ENCODE measurements at places on chromosomes 5 and 9.

DNA sequence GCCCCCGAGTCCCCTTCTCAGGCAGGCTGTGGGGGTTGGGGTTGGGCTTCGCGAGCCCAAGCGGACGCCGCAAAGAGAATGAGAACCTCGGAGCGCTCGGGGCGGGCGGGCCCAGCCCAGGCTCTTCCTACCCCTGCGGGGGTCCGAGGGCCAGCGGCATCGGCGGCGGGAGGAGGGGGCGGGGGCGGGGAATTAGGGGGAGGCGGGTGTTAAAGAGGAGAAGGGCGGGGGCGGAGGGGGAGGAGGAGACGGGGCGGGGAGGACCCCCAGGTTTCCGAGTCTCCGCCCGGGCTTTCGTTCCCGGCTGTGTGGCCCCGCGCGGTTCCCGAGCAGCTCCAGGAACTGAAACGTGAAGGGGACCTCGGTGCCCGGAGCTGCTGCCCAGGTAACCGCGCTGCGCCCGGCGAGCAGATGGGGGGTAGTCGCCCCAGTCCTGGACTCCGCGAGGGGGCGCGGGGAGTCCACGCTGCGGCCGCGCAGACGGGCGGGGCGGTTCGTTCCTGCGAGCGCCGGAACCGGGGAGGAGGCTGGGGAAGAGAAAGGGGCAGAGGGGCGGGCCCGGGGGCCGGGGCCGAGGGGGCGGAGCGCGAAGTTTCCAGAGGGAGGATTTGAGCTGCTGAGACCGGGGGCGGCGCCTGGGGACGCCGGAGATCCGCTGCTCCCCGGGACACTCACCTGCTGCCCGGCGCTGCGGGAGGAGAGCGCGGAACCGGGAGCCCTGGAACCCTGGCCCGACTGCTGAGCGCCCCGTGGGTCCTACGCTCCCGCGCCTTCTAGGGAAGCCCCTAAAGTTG is 38.4 kb upstream of the PLEKHG4B start:
- peak; percentile 35 for DNase-seq

GRCh38 chr9:128294142-128294541 is 18.1 kb downstream of the SWI5 start:
- DNase-seq: no peak

GRCh38 chr9:113269871-113270270 is 5.5 kb downstream of the CDC26 start:
- DNase-seq: no peak

- no peak for DNase-seq
These were observed 142.9 kb downstream of the SLCO4C1 start for GRCh38 chr5:102153003-102153759.

- DNase-seq: peak; percentile 82
These were observed 22.2 kb downstream of the AHRR start for GRCh38 chr5:343461-344401.

- DNase-seq: no peak
These were observed 102.2 kb downstream of the HACD4 start for GRCh38 chr9:20929276-20929675.

- no peak for DNase-seq
These were observed 60.7 kb downstream of the PRRT1B start for GRCh38 chr9:131605770-131606590.

DNA sequence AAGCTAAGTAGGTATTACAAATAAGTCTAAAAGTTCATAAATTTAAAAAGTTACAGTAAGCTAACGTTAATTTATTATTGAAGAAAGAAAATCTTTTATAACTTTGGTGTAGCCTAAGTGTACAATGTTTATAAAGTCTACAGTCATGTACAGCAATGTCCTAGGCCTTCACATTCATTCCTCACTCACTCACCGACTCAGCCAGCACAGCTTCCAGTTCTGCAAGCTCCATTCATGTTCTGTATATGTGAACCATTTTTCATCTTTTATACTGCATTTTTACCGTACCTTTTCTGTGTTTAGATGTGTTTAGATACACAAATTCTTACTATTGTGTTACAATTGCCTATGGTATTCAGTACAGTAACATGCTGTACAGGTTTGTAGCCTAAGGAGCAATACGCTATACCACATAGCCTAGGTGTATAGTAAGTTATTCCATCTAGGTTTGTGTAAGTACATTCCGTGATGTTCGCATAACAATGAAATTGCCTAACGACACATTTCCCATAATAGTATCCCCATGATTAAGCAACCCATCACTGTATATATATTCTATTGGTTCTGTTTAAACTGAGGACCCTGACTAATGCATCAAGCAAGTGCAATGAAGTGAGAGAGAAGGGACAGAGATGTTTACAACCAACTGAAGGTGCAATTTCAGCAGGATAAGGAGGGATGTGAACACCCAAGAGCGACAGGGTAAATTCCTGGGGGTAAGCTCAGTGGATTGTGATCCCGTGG is 88.9 kb upstream of the TRIO start:
- no peak for DNase-seq

GRCh38 chr9:125537442-125538091 is 169.4 kb downstream of the MAPKAP1 start:
- DNase-seq: no peak

- no peak for DNase-seq
These were observed 112.5 kb downstream of the FAM174A start for GRCh38 chr5:100647461-100648230.

DNA sequence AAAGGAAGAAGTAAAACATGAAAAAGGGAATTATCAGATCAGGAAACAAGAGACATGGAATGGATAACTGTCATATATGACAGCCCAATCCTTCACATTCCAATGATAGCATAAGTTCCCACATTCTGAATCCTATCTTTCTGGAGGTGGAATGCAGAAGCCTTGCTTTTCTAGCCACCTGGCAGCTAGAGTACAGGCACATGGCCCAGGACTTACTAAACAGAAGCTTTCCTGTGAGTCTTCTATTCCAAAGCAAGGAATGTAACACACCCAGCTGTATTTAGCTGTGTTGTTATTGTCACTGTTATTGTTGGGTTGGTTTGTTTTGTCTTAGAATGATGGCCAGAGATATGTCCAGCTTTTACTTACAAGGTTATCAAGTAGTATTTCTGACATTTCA is 780.5 kb upstream of the ZNF608 start:
- no peak for DNase-seq

DNA sequence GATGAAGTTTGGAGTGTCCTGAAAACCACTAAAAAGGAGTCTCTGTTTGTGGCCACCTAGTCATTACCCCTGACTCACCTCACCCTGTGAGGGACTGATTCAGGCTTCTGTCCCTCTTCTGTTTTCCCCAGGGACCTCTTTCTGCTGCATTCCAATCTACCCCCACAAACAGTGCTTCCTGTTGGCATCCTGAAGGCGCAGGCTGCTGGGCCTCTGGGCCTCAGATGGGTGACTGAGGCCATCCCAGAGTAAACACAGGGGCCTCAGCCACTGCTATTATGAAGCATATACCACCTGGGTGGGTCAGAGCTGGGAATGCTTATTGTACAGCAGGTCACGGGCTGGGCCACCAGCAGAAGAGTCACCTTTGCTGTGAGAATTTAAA is 20.0 kb downstream of the MORN5 start:
- peak; percentile 51 for DNase-seq

- DNase-seq: no peak
These were observed 205.5 kb downstream of the PAX5 start for GRCh38 chr9:36828611-36829013.

DNA sequence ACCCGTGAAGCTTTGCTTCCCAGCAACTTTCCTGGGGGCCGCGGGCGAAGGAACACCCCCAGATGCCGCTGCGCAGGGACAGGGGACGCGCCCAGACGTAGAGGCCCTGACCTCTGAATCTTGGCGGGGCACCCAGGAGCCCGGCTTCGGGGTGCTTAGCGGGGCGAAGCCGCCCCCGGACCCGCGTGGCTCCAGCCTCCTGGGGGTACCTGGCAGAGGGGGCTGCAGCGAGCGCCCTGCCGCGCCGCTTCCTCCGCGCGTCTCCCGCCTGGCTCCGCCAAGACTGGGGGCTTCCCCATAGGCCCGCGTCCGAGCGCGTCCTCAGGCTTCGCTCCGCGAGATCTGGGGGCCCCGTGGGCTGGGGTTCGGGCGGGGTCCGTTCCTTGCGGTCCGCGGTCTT is 23.0 kb upstream of the ZNF782 start:
- DNase-seq: no peak

DNA sequence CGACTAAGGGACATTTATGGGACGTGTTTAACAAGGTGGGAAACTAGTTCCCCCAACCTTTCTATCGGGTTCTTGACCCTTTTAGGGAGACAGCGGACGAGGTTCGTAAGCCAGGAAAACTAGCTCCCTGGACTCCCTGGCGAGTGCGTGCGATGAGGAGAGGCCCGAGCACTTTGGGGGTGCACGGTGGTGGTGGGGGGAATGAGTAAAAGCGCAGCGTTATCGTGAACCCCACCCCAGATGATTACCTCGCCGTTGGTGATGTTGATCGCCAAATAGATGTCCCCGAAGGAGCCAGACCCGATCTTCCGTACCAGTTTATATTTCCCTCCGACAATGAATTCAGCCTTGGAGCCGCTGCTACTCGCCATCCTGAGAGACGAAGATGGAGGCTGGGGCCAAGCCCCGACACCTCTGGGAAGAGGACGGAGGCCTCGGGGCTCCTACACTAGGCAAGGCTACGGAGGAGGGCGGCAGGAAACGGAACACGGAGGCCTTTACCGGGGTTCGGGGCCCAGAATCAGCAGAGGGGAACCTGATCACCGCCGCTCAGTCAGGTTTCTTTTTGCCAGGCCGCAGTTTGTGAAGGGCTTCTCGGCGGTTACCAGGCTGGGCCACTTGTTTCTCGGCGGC is 529 bp downstream of the CSNK1A1 start:
- DNase-seq: no peak

- peak; percentile 48 for DNase-seq
These were observed 37.4 kb downstream of the LHFPL2 start for GRCh38 chr5:78611126-78611605.

GRCh38 chr9:35426627-35427026 is 63.3 kb upstream of the RUSC2 start:
- no peak for DNase-seq

DNA sequence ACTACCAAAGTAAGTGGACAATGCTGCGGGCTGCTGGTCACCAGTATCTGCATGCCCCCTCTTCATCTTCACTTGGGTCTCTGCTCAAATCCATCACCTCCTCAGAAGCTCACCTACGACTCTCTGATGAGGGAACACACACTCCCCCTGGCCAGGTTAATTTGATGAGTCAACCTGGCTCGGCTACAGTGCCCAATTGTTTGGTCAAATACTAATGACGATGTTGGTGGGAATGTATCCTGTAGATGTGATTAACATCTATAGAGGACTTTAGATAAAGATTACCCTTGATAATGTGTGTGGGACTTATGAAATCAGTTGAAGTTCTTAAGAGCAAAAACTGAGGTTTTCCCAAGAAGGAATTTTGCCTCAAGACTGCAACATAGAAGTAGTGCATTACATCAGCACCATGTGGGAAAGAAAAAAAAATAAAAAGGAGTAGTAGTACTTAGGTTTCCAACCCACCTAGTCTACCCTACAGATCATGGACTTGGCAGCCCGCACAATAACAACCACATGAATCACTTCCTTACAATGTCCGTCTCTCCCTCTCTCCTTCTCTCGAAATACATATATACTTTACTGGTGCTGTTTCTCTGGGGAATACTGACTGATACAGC is 467.3 kb downstream of the DNAH5 start:
- peak; percentile 87 for DNase-seq

DNA sequence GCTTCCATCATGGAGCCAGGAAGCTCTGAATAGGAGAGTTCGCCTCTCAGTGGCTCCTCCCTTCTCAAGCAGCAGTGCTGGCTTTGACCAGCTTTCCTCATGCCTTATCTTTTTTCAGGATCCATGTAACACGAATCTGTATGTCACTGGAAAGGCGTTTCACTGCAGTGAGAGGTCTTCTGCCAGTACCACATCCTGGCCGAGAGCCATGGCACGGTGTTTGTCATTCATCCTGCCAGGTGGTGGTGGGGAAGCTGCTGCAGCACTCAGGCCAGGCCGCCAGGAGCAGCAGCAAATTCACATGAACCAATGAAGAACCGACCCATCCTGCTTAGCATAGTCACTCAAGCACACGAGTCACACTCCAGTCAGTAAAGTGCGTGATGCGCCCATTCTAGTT is 179.0 kb downstream of the FANCC start:
- peak; percentile 14 for DNase-seq

GRCh38 chr5:1041225-1042143 is 32.9 kb downstream of the NKD2 start:
- no peak for DNase-seq

- peak; percentile 90 for DNase-seq
These were observed 242.3 kb upstream of the NREP start for GRCh38 chr5:111999286-111999685.
